Body of pancreas (tissue), 4 donors: ENCODE measurements at places on chromosomes 4 and X.
A peak's percentile ranks its signal among the peaks of the same experiment; 100 is the strongest.

- DNase-seq, result no peak
Observed at GRCh38 chrX:143664302-143664701, 28.4 kb upstream of the SLITRK4 start.

DNA sequence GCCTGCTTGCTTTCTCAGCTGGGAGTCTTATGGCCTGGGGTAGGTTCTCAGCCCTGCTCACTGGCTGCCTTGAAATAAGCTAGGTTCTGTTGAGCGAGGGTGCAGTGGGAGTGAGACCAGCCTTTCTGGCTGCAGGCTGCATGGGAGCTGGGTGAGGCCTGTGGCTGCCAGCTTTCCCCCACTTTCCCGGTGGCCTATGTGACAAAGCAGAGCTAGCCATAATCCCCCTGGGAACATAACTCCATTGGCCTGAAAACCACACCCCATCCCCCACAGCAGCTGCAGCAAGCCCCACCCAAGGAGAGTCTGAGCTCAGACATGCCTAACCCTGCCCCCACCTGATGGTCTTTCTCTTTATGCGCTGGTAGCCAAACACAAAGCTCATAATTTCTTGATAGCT is 118.9 kb downstream of the KLHL4 start:
- no peak for DNase-seq

DNA sequence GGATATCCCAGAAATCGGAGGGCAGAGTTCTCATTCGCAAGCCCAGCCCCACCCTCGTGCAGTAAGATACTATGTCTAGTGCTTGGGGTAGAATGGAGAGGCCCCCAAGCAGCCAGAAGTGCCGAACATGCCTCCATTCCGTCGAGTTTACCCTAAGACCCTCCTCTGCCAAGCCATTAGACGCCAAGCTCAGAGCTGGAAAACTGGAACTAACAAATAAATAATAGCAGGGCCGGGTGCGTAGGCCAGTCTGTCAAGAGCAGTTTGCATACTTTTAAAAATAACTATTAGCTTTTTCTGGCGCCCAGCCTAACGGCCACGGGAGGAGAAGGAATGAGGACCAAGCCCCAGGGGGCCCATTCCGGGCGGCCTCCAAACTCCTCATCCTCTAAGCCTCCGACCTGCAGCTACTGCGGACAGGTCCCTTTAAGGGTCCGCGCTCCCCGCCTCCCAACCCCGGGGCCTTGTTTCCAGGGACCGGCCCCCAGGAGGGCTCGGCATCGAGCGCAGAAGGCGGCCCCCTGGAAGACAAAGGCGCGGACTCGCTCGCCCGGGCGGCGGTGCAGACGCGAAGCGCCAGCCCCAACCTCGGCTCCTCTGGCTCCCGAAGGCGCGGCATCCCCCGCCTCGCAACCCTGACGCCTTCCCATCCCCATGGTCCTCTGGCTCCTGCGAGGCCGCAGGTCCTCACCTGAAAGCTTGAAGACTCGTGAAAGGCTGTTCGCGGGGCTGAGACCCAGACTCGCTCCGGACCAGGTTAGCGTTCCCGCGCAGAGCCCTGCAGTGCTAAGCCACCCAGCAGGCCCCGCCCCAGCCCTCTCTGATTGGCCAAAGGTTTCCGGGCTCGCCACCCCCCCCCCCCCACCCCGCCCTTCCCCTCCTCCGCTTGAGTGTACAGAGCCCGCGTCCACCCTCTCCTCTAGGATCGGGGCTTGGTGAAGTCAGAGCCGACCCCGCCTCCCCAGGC is at the start of gene TMSB15A:
Gene TMSB15A, minus strand, starts transcription at position 765 of the 967 bp plus-strand sequence.
- DNase-seq, result peak; percentile 71

- no peak for DNase-seq
Observed at GRCh38 chr4:100087743-100088142, 102.5 kb downstream of the DDIT4L start.

DNA sequence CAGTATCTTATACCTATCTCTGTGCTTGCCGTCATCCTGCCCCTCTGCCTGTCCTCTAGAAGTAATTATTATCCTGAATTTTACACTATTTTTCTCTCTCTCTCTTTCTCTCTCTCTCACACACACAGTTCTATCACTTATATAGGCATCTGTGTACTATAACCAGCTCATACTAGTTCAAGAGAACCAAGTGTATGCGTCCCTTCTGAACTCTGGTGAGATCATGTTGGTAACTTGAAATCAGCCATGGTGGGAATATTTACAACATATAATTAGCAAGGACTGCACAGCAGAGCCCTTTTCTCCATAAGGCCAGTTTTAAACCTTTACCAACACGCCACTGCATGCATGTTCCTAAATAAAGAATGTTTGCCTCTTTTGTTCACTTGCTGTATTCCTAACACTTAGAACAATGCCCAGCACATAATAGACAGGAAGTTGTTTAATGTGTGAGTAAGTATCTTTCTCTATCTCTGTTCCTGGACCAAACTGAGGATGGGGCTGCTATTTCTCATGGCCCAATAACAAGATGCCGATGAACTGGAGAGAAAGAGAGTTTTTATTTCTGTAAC is 51.1 kb upstream of the IL21 start:
- no peak for DNase-seq

- peak; percentile 13 for DNase-seq
Observed at GRCh38 chrX:155334486-155335336, at the start of gene CLIC2. TSS of gene CLIC2 (minus strand) at chrX:155334614. CDS start at chrX:155334427, 187 bp downstream.

- no peak for DNase-seq
Observed at GRCh38 chr4:57043347-57044251, 64.9 kb downstream of the POLR2B start.

GRCh38 chr4:163806653-163807052 is 312.2 kb downstream of the TMA16 start:
- no peak for DNase-seq

- DNase-seq, result no peak
Observed at GRCh38 chrX:85627363-85627762, 247.9 kb upstream of the POF1B start.

GRCh38 chr4:152991398-152991797 is 55.3 kb downstream of the FHDC1 start:
- DNase-seq, result no peak

DNA sequence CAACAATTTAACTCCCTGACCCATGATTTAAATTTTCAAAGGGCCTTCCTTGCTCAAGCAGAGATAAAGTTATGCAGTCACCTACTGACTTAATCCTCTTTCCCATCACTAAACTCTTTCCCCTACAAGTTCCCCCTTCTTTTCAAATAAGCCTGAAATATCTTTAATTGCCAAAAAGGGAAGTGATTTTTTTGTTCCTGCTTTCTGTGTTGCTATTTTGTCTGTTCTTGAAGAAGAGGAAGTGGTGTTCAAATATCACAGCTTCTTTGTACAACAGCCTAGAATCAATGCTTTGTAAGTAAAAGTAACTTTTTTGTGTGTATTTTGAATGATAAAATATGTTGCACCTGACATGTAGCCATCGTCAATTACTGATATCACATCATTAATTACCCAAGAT is 595.9 kb downstream of the CENPC start:
- no peak for DNase-seq

- DNase-seq, result peak; percentile 75
Observed at GRCh38 chr4:1899149-1900086, 28.2 kb downstream of the NSD2 start.

GRCh38 chrX:45110494-45110893 is 90.2 kb downstream of the DIPK2B start:
- DNase-seq, result no peak

DNA sequence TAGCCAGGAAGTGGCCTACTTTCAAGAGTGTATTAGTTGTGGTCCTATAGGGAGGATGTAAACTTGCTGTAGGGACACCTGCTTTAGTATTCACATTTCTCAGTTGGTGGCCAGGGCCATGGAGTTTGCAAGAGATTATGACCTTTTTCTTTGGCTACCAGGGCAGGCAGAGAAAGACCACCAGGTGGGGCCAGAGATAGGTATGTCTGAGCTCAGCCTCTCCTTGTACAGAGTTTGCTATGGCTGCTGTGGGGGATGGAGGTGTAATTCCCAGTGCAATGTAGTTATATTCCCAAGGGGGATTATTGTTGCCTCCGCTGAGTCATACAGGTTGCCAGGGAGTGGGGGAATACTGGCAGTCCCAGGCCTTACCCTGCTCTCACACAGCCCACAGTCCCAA is 26.3 kb upstream of the DACH2 start:
- DNase-seq, result no peak

DNA sequence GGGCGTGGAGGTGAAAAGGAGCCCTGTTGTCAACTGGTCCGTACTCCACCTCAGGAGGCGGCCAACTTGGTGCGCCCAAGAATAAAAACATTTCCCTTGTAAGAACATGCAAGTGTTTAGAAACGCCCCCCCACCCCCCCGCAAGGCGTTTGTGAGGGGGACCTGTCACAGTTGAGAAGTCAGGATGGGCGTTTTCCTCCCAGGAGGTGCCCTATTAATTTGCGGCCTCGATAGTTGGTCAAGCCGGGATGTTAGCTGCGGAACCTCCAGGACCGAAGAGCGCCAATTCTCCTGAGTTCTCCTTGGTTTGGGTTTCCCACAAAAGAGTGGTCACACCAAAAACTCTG is 651 bp upstream of the SAP30 start:
- no peak for DNase-seq

DNA sequence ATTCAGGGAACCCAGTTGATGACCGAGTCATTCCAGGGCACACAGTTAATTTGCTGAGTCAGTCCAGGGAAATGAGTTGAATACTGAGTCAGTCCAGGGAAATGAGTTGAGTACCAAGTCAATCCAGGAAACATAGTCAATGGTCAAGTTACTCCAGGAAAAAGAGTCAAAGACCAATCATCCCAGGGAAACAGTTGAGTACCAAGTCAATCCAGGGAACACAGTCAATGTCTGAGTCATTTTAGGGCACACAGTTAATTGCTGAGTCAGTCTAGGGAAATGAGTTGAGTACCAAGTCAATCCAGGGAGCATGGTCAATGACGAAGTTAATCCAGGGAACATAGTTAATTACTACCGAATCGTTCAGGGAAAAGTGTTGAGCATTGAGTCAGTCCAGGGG is 754.4 kb downstream of the NLGN4X start:
- DNase-seq, result no peak

- DNase-seq, result no peak
Observed at GRCh38 chrX:66717926-66718325, 79.0 kb upstream of the EDA2R start.

DNA sequence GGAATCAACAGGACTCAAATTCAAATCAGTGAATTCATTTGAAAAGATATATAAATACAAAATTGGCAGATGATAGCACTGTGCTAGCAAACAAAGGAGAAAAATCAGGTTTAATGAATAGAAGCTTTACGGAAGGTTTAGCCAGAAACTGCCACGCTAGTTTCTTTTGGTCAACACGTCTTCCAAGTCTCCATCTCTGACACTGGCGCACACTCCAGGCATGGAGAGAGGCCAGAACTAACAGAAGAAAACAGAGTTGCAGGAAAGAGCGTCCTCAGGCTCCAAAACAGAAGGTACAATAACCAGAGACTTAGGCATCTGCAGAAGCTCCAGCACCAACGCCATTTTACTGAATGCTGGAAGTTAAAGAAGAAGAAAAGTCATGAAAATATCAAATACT is 497.3 kb upstream of the FRG1 start:
- DNase-seq, result no peak

DNA sequence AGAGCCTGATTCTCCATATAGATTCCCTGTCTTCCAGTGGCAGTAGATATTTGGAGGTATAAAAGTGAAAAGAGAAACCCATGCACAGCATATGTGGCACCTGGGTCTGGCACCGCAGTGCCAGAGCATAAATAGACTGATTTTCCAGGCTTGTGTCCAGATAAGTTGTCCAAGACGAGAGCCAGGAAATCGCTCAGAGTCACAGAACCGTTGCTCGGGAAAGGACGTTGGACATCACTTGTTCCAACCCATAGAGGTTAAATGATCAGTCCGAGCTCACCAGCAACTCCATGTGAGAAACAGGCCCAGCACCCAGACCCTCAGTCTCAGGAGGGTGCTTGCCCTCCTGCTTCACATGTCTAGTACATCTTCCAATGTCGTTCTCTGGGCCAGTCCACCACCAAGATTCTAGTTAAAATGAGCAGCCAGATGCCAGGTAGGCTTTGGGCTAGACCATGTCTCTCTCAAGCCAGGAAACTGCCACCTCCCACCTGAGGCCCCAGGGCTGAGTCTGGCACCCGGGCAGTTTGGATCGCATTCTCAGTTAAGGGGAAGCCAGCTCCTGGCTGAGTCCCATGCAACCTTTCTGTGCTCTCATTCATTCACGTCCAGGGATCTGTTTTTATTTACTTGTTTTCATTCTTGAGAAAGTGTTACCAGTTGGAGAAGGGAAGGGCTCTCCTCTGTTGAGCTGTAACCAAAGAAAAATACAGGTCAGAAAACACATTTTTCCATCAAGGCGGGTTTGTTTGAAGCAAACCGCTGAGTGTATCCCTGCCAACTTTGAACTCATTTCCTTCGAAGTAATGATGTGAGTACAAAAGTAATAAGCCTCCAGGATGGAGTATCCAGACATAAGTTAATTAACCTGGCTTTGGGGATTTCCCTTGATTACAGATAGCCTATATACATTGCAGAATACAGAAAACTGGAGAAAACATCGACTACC is 91.7 kb downstream of the PHOX2B start:
- DNase-seq, result no peak

DNA sequence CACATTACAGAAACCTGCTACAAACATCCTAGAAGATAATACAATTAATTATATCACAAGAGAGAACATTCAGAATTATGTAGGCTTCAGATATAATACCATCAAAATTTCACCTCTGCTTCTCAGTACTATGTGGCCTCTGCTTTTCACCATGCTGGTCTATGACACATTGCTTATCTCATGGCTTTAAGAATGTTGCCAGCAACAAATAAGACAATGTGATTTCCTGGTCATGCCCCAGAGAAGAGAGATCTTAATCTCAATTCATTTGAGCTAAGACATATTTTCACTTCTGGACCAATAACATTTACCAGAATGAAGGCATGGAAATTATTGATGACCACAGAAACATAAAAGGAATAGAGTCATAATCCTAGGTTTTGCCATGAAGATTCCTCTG is 1233.4 kb upstream of the ADGRL3 start:
- no peak for DNase-seq

DNA sequence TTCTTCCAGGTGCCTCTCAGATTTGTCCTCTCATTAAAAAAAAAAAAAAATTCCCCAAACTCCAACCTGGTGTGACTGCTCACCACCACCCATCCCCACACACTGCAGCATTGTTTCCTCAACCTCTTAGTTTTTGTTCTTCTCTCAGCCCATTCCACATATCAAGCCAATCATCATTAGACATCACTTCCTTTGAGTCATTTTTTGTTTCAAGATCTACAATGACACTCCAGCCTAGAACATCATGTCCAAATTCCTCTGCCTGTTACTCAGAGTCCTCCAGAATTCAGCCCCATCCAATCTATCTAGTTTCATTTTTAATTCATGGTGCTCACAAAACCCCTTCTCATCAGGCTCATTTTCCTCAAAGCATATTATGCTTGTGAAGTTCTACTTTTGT is 262.5 kb upstream of the TEX13A start:
- DNase-seq, result no peak

GRCh38 chr4:14196131-14196530 is 568.6 kb upstream of the BOD1L1 start:
- DNase-seq, result peak; percentile 20

GRCh38 chr4:53654300-53654758 is 63.0 kb upstream of the LNX1 start:
- peak; percentile 60 for DNase-seq

- no peak for DNase-seq
Observed at GRCh38 chr4:158726633-158727032, 3.4 kb upstream of the PPID start.

- DNase-seq, result no peak
Observed at GRCh38 chr4:181085557-181085956, 1157.6 kb upstream of the TENM3 start.
